Heart left ventricle (tissue), 16 donors: ENCODE measurements at places on chromosomes 16 and 17. TPM values are rescaled to one million over a fixed set of nuclear protein-coding genes. Genes with fewer than 3 reads are reported as not detected.

The HOXB5 gene
- total RNA-seq: not detected

The CAPNS2 gene
- total RNA-seq: not detected

The LRRC75A gene
- 0.83 TPM for total RNA-seq

The COPS3 gene
- total RNA-seq: 85.2 TPM

The METTL2A gene
- total RNA-seq: 13.2 TPM

DNA sequence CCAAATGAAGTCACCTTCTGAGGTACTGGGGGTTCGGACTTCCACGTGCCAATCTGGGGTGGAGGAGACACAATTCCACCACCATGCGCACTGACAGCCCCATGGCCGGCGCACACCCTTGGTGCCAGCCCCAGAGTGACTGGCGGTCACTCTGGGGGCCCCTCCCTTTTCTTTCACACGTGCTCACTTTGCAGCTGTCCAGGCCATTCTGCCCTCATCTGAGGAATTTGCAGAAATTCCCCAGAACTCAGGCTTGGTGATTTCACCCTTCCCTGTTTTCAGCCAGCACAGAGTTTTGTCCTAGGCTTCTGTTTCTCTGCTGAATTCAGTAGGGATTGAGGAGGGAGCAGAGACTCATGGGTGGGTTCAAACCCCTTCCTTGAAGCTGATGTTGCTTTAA, 54.8 kb downstream of the CDRT4 start:
- no peak for DNase-seq

DNA sequence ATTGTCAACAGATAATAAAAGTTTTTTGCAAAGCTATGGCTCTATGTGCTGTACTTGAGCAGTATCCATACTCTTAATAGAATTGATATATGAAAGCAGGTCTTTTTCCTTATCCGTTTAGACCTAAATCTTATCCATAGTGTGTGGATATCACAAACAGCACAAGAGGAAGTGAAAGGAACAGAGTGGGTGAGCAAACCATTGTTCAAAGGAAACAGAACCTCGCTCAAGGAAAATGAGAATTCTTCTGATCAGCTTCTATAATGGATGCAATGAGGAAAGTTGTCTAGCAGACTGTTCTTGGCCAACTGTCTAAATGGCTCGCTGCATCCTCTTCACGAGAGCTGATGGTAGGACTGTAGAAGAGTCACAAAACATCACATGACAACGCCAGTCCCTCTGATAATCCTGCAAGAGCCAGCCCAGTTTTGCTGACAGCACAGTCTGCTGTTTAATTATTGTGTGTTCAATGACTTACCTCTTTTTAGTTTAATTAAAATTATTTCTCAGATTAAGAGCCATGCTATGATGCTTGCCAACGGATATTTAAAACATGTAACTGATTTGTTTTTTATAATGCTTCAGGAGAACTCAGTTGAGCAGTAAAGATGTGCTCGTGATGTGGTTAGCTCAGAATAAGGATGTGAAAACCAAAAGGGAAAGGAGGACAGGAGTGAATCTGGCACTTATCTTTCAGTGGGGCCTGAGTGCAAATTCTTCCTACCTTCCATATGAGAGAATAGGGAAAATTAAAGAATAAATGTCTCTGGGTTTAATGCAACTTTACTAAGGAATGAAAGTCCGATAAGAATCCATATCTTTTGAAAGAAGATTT, 38.5 kb downstream of the WWOX start:
- DNase-seq: no peak

DNA sequence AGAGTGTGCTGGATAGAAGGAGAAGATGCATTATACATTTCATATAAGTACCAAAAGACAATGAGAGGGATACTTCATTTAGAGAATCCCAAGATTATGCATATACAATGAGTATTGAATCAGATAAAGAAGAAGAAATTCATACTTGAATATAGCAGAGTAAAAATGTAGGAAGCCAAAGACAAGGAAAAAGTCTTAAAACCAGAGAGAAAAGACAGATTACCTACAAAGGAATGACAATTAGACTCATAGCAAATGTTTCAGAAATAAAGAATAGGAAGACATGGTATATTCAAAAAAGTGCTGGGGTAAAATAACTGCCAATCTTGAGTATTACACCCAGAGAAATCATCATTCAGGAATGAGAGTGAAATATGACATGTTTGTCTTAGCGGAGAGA, 6.8 kb upstream of the MSI2 start:
- no peak for DNase-seq

- DNase-seq: no peak
These were observed 83.6 kb downstream of the C17orf58 start for GRCh38 chr17:67912656-67913055.
